A549 (cell line): ENCODE measurements at places on chromosomes 1 and 21.

DNA sequence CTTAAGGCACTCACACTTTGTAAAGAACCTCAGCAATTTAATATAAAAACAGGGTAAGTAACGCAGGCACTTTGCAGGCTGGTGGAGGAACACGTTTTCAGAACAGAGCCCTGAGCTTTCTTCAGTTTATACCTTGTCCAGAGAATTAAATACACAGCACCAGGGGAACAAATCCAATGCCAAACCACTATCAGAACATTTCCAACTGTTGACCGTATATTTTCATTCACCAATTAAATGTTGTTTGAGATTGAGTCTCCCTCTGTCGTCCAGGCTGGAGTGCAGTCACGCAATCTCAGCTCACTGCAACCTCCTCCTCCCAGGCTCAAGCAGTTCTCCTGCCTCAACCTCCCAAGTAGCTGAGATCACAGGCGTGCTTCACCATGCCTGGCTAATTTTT is 29.7 kb downstream of the CLSTN1 start:
- DNase-seq, result no peak

DNA sequence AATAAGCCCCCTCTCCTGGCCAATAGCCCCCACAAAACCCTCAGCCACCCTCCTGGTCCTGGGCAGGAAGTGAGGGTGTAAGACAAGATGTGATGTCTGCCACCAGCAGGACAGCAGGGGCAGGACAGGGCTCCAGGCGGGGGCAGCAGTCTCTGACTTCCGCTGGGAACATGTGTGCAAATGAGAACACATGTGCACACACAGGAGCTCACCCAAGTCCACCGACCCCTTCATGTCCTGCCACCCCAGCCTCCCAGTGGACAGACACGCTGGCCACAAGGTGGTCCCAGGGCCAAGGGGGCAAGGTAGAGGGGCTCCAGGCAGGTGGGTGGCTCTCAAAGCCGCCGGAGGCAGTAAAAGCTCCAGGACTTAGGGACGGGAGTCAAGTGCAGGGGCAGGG is 60.1 kb downstream of the KCNAB2 start:
- DNase-seq, result no peak

- DNase-seq, result no peak
Observed at GRCh38 chr1:175287849-175288248, 95.3 kb upstream of the KIAA0040 start.

GRCh38 chr1:160996178-160996577 is 24.8 kb downstream of the F11R start:
- DNase-seq, result peak; percentile 76

DNA sequence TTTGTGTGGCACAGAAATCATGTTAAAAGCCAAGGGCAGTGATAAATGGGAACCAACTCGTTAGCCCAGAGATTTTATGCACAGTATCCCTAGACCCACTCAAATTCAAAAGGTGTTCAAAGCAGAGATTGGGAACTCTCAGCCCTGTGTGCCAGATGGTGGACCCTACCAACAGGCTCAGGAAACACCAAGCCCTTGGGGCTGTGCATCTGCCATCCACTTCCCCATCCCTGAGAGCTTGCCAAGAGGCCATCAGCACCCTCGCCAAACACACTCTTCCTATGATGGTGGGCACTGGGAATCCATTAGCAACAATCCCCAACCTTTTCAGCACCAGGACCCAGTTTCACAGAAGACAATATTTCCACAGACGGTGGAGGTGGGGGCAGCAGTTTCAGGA is 194.2 kb upstream of the NFIA start:
- DNase-seq, result no peak

DNA sequence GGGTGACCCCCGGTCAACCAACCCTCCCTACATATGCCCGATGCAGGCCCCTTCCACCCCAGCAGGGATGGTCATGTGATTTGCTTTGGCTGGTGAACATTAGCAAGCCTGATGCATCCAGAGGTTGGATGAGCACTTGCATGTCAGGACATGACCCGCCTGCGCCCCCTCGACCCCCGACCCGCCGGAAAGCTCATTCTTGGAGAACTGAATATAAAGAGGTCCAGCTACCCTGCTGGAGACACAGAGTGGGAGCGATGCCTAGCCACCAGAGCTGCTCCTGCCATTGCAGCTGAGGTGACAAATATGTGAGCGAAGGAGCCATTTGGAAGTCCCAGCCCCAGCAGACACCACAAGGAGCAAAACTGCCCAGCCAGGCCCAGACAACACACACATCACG is 39.6 kb downstream of the COA6 start:
- DNase-seq, result no peak

DNA sequence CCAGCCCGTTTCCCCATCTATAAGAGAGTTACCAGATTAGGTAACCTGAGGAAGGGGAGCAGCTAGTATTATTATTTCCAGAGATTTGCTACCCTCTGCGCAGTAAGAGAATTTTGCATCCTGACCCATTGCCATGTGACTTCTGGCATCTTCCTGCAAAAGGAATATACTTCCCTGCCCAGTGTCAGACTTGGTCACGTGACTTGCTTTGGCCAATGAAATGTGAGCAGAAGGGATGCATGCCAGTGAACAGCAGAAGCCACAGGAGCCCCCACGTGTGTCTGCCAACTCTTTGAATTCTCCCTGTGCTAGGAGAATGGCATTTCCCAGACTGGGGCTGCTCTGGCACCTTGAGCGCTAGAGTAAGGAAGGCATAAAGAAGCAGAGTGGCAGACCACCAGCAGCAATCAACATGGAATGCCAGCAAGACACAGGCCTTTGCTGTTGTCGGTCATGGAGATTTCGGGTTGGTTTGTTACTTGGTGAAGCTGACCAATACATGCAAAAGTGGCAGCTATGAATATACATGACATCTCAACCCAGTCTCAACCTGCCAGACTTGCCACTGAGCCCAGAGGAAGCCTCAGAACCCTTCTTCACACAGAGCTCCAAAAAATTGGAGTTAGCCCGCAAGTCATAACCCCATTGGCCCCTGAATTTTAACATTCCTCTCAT is 26.4 kb upstream of the SDHB start:
- DNase-seq, result no peak

- no peak for DNase-seq
Observed at GRCh38 chr1:70499695-70500094, 88.6 kb downstream of the CTH start.

GRCh38 chr21:31351960-31352359 is 7.9 kb upstream of the TIAM1 start:
- DNase-seq, result no peak

DNA sequence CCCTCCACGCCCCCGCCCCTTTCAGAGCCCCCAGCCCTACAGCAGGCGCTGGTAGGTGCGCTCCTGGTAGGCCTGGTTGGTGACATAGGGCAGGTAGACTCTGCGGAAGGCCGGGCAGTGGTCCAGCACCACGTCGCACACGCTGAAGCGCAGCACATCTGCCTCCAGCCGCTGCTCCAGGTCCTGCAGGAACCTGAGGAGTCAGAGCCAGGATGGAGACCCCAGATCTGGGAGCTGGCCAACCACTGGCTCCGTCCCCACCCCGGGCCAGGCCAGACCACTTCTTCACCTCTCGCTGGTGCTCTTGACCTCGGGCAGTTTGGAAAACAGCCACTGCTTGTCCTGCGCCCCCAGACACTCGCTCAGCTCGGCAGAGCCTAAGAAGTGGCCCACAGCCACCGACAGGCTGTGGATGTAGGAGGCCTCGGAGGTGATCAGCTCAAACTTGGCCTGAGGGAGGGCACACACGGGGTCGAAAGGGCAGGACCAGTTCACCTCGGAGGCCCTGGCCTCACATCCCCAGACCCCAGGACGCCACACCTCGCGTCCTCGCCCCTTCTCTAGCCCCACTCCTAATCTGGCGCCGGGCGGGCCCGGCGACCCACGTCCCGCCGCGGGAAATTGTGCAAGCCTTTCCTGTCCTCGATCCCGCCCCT is 6.4 kb downstream of the ARHGEF19 start:
- peak; percentile 10 for DNase-seq

DNA sequence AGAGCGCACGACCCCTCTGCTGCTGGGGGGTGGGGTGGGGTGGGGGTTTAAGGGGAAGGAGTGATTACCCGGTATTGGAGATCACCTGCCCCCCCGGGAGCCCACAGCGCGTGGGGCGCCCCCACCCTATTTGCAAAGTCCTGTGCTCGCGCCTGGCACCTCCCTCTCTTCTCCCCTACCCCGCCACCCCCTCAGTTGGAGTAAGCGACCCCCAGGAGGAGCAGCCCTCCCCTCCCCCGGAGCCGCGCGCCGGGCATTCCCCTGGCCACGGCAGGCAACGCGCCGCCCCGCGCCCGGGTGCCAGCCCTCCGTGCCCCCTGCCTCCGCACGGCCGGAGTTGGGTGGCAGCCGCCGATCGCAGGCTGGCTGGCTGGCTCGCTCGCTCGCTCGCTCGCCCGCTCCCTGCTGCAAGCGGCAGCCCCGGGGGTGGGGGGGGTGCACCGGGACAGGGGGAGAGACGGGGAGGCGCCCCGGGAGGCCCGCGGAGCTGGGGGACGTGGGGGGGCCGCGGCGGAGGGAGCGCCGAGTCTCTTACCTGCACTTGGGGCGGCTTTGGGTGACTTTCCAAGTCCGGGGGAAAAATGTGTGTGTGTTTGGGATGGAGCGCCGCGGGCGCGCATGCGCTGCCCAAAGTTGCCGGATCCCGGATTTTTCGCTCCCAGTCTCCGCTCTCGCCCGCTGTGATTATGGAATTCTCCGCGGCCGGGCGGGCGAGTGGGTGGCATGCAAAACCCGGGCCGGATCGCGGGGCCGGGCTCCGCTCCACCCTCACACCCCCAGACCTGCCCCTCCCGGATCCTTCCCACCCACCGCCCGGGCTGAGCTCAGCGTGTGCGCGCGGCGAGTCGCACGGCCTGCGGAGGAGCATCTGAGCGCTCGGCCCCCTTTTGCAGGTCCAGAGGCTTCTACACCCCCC is at the start of gene CASZ1:
Gene CASZ1, minus strand, starts transcription at position 618 of the 916 bp plus-strand sequence. CDS start 102,757 bp downstream, outside the sequence.
- peak; percentile 85 for DNase-seq

DNA sequence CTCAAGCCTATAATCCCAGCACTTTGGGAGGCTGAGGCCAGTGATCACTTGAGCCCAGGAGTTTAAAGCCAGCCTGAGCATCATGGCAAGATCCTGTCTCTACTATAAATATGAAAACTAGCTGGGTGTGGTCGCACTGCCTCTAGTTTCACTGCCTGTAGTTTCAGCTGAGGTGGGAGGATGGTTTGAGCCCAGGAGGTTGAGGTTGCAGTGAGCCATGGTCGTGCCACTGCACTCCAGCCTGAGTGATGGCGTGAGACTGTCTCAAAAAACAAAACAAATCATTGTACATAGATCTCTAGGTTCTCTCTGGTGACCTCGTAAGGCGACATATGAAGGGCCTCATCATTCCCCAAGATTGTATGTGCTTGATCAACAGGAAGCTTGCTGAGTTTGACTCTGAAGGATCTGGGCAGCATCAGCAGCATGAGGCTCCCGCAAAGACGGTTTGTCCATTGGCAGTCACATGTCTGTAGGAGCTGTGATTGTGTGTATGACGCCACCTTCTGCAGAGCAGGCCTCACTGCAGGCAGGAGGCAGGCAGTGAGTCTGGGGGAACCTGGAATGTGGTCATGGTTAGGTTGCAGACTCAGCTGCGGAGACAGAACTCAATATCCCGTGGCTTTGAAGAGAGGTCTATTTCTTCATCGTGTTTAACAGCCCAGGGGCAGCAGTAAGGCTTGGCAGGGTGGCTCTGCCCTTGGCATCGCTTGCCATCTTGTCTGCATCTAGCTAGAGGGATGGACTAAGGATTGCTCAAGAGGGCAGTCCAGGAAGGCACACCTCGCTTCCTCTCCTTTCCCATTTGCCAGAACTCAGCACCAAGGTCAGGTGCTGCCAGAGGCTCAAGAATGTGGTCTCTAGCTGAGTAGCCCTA is 14.0 kb downstream of the ATP5PO start:
- DNase-seq, result peak; percentile 62

DNA sequence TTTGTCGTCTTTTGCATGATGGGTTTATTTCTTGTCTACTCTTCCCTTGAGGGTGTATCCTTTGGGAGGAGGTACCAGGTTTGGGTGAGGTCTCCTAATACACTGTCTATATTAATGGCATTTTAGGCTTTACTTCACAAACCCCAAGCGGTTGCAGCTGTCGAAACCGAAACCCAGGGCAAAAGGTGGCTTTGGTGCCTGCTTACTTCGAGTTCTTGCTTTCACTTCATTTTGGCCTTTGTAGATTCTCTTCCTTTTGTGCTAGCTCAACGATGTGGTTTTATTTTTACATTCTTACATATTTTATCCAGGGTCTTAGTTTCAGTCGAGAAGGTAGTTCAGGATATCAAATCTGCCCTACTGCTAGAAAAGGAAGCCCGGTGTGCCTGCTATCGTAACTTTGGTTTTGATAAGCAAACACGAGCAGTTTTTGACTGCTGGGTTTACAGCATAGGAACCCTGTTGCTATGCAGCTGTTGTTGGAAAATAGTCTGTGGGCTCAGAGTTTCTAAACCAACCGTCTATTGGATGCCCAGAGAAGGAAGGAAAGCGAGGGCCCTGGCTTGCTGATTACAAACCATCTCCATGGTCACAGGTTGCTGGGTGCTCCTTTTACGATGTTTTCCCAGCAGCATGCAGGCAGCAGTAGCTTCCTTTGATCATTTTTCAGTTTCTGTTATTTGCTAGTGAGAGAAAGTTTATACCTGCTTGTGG is 9.8 kb upstream of the TSPAN2 start:
- peak; percentile 46 for DNase-seq

DNA sequence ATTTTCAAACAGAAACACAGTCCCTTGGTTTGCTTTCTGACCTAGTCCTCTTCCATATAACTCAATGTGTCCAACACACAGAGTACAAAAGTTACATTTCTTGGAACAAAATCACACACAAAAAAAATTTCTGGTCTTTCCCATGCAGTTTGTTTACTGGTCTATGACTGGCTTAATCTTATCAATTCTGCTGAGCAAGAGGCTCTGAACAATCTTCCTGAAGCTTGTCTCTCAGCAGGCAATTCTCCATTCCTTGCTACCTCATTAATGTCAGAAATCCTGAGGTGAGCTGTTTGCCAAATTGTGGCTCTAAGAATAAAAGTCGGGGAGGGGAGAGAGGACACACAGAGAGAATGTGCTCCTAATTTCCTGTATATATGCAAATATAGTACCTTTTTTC is 423.6 kb downstream of the HLX start:
- DNase-seq, result no peak

- DNase-seq, result no peak
Observed at GRCh38 chr1:91754816-91755580, 131.0 kb downstream of the TGFBR3 start.

GRCh38 chr1:107794571-107794970 is 170.4 kb downstream of the VAV3 start:
- no peak for DNase-seq

GRCh38 chr1:45971922-45972531 is 160.4 kb downstream of the PIK3R3 start:
- DNase-seq, result no peak

GRCh38 chr1:157137408-157138219 is 581 bp downstream of the ETV3 start:
- peak; percentile 31 for DNase-seq

DNA sequence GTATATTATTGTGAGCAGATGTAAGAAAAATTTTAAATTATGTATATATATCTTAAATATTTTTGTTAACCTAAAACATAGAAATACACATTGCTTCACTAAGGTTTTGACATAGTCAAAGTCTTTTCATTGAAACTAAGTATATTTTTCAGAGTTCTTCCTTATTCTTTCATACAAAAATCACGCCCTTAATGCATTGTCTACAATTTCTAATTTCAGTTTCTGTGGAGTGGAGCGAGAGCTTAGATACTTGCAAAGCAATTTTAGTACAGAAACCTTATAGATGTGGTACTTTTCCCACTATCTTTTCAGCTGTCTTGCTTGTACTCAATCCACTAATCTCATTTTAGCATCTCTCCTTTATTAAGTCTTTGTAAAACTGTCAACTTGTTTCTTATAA is 63.2 kb downstream of the CD58 start:
- no peak for DNase-seq

GRCh38 chr1:227756172-227756959 is 21.1 kb downstream of the SNAP47 start:
- no peak for DNase-seq
